ENCODE measurements at places on chromosomes 11 and 22. TPM values are rescaled to one million over a fixed set of nuclear protein-coding genes. Genes with fewer than 3 reads are reported as not detected.

DNA sequence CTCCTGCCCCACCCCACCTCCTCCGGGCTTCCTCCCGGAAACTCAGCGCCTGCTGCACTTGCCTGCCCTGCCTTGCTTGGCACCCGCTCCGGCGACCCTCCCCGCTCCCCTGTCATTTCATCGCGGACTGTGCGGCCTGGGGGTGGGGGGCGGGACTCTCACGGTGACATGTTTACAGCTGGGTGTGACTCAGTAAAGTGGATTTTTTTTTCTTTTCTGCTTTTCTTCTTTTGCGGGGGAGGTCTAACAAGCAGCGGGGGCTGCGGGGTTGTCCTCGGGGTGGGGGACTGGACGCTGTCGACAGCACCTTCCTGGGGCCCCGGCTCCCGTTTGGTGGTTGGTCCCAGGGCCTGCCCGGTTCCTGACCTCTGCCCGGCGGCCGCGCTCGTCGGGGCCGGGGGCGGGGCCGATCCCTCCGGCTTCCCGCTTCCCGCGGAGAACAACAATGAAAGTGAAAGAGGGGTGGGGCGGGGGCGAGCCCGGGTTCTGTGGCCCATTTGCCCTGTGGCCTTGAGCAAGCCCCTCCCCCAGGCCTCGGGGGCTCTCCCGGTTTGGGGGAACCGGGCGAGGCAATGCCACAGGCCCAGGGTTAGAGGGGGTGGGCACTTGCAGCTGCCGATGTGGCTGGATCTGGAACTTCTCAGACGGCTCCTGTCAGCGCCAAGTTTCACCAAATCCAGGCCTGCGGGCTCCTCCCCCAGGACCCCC is 975 bp upstream of the MDK start:
- peak; percentile 56 for ATAC-seq

DNA sequence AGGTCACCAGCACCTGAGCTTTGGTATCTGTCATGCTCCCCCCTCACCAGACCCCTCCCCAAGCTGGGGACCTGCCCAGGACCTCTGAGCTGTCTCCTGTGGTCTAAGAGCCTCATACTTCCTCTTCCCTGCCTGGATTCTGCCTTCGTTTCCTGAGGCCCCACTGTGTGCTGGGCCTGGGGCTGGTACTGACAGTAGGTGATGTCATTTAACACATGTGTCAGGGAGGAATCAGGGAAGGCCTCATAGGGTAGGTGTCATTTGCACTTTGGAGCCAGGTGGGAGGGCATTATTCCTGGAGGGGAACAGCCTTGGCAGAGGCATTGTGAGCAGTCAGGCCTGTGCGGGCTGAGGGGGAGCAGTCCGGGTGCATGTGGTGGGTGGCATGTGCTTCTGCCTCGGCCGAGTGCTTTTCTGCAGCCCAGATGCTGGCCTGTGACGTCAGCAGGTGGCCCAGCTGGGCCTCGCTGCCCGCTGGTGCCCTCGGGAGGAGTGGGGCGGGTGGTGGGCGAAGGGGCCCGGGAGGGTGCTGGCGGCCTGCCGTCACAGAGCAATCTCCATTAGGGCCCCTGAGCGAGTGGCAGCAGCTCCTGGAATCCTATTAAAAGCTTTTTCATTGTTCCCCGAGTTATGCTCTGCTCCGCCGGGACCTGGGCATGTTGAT is 9.1 kb downstream of the FLRT1 start:
- ATAC-seq = no peak

- ATAC-seq = peak; percentile 35
Measured at GRCh38 chr11:72584293-72584938, 89.8 kb downstream of the PDE2A start.

DNA sequence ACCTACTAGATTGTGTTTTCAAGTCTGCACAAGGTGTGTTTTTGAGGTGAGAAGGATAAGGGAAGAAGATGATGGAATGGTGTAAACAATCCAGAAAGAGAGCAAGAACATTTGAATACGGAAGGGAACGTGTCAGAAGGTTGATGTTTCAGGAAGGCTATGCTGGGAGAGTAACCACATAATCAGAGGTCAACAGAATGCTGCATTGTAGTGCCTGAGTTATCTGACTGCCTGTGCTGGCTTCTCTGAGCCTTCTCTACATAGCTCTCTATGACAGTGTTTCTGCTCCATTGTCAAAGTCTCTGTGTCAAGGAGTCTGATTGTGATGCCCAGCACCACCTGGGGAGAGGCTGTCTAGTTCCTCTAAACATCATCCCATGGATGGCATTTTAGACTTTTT is 74.1 kb downstream of the CYB5R2 start:
- no peak for ATAC-seq

DNA sequence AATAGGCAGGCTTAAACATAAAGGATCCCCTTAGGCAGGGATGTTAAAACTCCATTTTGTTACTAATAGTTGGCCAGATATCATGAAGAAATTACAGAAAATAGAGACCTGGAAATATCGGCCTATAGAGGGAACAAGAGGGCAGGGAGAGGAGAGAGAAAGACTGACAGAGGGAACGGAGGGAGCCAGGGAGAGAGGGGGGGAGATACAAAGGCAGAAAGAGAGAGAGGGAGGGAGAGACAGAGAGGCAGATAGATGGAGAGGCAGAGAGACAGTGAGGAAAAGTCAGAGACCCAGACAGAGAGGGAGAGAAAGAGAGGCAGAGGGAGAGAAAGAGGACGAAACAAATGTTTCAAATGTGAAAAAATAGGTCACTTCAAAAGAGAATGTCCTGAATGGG is 53.5 kb downstream of the ZNF280B start:
- no peak for ATAC-seq

DNA sequence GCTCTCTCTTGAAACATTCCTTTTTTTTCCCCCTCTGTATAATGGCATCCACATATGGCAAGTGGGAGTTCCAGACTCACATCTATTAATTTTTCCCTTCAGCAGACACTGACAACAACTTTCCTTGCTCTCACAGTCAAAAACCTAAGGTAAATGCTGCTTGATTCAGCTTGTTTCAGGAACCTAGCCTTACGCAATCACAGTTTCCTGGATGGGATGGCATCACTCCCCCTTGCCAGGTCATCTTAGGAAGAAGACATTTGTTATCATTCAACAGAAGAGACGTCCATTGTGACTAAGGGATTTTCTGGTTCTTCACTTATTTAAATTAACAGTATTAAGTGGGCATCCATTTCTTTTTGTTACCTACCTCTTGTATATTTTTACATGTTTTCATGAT is 112.0 kb upstream of the PDGFD start:
- no peak for ATAC-seq

GRCh38 chr11:87421422-87421821 is 383.7 kb downstream of the TMEM135 start:
- peak; percentile 65 for ATAC-seq

DNA sequence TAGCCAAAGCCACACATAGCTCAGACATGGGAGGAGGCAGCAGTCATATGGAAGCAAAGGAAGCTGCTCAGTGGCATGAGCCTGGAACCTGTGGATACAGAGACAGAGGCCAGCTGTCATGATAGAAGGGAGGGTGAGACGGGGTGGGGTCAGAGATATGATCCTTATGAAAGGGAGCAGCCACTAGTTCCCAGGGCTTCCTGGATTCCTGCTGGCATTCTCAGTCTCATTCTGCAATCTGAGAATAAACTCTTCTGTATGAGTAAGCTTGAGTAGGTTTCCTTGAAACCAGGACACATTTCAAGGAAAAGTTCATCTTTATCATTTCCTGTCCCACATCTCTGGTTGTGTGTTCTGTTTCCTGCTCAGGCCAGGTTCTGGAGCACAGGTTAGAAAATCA is 220.2 kb upstream of the SNX19 start:
- ATAC-seq = no peak

DNA sequence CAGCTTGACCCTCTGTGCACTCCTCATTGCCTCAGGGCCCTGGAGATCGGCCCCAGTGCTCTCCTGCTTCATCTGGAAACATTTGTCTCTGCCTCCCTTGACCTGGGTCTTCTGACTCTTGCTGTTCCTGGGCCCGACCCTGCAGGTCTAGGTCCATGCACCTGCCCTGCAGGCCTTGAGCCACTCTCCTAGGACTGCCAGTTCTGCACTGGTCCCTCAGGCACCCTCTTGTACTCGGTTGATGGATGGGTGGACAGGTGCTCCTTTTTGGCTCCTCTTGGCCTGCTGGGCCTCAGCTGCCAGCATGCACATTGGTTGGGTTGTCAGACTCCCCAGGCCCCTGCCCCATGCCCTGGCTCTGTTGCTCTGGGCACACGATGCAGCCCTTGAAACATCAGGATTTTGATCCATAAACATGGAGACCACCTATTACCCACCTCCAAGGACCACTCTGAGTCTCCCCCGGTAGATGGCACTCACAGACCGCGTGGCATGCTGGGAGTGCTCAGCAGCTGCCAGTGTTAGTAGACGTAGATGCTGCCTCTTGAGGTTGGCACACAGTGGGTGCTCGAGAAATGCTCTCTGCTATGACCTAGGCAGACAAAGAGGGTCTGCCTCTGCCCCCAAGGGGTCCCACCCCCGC is 20.2 kb upstream of the ACR start:
- ATAC-seq = no peak

GRCh38 chr11:121967131-121967704 is 148.8 kb downstream of the BLID start:
- ATAC-seq = no peak

DNA sequence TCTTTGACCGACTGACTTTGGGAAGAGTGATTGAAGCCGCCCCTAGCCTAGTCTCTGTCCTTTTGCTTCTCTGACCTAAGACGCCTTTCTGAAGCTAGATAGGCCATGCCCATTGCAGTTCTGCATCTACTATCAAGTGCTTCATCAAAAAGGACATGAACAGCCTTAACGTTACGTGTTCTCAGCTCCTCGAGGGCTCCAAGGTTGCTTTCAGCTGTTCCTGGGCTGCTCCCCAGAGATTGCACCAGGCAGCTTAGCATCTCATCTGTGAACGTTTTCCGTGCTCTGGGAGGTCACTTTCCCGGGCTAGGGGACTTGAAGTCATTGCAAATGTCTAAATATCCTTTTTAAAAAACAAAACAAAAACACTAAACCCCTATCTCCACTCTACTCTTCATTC is 13.9 kb downstream of the MICAL2 start:
- no peak for ATAC-seq

DNA sequence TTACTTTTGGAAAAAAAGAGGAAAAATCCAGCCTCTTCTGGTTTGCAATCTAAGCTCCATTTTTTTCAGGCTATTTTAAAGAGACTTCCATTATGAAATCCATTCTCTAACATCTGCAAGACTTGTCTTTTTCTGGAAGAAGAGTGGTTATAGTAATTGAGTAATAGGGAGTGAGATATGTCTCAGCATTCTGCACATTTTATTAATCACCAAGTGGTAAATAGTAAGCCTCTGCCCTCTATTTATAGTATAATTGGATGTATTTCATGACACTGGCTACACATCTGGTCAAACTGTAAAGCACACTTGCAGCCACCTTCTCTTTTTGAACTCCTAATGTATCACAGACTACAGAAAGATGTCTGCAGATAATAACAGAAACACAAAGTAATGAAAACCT is 391.1 kb downstream of the ETS1 start:
- ATAC-seq = no peak

Gene CLDN5
- total RNA-seq = 124 TPM

Gene LINC01488
- total RNA-seq = not detected

Gene TTLL12
- total RNA-seq = 20.8 TPM

Gene RAB6A
- 147 TPM for total RNA-seq

Gene CNIH2
- total RNA-seq = not detected

Gene SCN4B
- total RNA-seq = 4.2 TPM

All from gastroesophageal sphincter (tissue), 4 donors.